ENCODE measurements at places on chromosomes 3 and 15.
A peak's percentile ranks its signal among the peaks of the same experiment; 100 is the strongest.

DNA sequence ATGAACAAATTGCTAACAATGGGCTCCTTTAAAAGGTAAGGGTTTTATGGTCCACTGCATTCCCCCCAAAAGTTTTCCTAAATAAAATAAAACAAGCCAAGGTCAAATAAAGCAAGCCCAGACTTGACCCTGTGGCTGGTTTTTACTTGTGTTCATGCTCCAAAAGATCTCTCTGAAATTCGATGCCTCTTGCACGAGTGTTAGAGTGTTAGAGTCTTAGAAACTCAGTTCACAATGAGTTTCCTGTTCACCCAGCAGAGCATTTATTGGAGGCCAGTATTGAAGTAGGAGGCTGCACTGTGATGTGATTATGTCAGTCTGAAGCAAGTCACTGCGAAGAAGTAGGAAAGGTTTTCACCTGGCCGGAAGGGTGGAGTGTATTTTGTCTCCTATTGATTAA is 59.9 kb upstream of the LRTM1 start:
- no peak for DNase-seq

DNA sequence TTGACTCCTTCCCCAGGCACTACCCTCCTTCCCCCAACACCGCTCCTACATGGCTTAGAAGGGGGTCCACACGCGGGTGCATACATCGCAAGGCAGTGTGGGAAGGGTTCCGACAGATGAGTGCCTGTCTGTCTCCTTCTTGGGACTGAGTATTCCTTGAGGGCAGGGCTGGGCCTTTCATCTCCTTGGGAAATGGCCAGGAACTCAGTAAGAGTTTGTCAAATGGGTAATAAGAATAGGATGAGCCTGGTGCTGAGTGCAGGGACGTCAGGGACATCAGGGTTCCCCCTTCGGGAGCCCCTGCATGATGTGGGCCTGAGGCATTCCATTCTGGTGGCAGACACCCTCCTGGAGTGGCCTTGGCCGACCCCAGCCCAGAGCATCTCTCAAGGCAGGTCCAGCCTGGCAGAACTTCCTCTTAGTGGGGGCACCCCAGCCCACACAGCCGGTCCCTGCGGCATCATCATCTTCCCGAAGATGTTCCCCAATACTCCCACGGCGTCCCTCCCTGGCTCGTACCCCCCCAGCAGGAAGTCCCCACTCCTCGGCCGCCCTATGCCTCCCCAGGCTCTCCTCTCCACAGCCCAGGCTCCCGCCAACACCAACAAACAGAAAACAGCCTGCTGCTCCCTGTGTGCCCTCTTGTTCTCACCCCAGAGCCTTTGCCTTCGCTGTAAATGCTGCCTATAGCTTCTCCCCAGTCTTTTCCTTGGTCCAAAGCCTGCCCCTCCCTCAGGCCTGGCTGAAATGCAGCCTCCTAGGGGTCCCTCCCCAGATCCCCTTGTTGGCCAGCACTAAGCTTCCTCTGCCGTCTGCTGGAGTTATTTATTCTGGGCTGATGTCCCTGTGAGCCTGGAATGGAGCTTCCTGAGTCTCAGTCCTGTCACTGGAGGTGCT is 67.5 kb upstream of the LCTL start:
- DNase-seq, result no peak

GRCh38 chr3:11195721-11196332 is 41.5 kb downstream of the HRH1 start:
- no peak for DNase-seq

DNA sequence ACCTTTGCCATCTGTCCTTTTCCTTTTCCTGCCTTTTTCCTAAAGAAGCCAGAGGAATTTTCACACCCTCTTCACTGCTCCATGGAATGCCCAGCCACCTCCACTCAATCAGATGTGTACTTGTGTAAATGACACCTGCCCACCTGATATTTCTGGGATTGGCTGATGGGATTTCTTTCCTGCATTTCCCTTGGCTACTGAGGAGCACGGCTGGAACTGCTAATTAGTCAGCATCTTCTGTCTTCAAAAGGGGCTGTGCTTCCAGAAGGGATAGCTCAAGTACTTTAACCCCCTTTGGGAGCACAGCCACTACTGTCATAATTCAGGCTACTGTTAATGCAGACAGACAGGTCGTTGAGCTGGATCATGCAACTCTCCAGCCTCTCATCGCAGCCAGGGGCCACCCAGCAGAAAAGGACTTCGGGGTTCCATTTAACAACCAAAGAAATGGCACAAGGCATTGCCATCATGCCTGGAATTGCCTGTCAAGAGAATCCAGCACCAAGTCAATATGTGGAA is 38.6 kb downstream of the MGLL start:
- DNase-seq, result no peak

GRCh38 chr3:53589201-53589600 is 94.8 kb downstream of the CACNA1D start:
- DNase-seq, result no peak

DNA sequence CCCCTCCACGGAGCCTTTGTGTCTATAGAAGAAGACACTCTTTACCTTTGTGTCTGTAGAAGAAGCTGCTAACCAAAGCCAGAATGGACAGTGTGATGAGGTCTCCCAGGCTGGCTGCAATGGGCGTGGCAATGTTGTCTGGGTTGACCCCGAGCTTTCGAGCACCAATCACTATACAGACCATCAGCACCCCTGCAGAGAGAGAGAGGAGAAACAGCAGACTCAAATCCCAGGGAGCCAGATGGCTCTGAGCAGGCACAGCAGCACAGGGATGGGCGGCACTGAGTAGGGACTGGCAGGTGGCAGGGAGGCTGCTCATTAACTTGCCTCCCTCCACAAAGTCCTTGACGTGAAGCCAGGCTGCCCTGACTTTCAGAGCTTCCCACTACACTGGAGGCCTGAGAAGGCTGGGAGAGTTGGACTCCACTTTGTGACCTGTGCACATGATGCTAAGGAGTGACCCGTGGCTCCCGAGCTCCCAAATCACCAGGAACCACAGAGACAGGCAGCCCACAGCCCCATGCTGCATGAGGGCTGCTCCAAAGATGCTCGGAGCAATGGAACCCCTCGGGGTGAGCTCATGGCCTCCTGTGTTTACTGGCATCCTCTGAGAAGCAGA is 53.9 kb downstream of the ROPN1B start:
- DNase-seq, result no peak

- DNase-seq, result no peak
Observed at GRCh38 chr3:73601011-73601410, 23.7 kb downstream of the PDZRN3 start.

DNA sequence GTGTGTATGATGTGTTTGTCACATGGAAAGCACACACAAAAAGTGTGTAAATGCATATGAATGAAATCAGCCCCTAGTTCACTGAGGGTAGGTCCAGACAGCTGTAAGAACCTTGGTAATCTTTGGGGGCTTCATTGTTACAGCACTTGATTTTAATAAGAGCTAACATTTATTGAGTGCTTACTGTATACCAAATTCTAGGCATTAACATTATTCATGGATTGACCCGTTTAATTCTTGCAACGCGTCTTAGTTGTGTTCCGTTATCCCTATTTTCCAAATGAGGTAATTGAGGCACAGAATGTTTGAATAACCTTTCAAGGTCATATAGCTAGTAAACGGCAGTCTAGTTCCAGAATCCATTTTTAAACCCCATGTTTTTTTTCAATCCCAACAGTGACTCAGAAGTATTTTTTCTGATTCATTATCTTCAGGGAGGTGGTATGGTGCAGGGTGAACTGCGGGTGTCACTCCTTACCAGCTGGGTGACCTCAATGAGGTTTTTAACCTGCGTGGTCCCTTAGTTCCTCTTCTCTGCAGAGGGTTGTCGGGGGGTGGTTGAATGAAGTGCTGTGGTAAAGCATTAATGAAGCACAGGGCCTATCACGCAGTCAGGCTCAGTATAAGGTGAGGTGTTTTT is 14.2 kb downstream of the RAB8B start:
- no peak for DNase-seq

DNA sequence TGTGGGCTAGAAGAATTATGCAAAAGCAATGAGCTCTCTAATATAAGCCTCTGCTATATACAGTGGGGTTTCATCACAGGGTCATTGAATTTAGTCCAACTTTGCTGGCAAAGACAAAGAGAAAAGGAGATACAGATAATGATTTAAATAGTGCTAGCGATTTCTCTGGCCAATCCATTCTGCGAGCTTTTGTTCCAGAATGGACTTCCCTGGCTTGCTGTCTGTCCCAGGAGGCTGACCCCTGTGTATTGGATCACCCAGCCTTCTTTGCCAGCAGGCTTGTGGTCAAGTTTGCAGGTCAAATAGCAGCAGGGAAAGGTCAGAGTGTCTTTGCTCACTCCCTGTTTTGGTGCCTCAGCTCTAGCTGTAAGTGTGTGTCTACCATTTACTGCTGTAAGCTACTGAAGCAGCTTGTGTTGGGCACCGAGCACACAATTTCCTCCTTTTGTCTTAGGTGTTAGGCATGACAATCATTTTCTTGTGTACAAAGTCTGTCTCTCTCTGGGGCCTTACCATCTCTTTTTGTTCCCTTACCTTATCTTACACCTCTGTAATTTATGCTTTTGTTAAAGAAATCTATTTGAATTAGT is 55.7 kb downstream of the UNC13C start:
- no peak for DNase-seq

DNA sequence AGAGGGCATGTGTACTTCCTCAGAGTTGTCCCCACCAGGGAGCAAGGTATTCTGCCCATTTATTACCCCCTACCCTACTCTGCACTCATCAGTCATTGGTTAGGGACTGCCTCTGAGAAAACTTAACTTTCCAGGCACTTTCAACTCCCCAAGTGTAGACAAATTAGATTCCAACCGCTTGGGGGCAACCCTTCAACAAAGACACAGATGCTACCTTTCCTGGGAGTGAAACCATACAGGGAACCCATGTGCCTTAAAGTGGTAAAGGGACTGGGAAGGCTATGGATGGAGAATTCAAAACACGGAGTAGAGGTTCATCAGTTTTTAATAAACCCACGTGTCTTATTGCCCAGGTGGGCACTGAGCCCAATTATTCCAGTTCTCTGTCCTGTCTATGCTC is 19.4 kb upstream of the UBE2E2 start:
- peak; percentile 70 for DNase-seq

- no peak for DNase-seq
Observed at GRCh38 chr3:119664850-119665379, 4.5 kb upstream of the POPDC2 start.

GRCh38 chr3:144437989-144438388 is 466.4 kb downstream of the DIPK2A start:
- peak; percentile 8 for DNase-seq

Data from HAP-1 (cell line).